RKO (cell line): ENCODE measurements at places on chromosomes 12 and 14.
A peak's percentile ranks its signal among the peaks of the same experiment; 100 is the strongest.

DNA sequence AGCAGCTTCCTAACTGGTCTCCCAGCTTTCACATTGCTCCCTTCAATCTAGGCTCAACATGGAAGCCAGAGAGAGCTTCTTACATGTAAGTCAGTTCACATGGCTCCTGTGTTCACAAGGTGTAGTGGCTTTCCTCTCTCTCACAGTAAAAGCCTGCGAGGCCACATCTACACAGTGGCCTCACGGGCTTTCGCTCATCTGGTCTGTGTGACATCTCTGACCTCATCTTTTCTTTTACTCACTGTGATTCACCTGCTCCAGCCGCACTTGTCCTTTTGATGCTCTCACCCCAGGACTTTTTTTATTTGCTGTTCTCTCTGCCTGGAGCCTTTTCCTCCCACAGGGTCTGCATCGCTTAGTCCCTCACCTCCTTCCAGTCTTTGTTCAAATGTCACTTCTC, 122.1 kb downstream of the SLC5A8 start:
- peak; percentile 36 for DNase-seq

DNA sequence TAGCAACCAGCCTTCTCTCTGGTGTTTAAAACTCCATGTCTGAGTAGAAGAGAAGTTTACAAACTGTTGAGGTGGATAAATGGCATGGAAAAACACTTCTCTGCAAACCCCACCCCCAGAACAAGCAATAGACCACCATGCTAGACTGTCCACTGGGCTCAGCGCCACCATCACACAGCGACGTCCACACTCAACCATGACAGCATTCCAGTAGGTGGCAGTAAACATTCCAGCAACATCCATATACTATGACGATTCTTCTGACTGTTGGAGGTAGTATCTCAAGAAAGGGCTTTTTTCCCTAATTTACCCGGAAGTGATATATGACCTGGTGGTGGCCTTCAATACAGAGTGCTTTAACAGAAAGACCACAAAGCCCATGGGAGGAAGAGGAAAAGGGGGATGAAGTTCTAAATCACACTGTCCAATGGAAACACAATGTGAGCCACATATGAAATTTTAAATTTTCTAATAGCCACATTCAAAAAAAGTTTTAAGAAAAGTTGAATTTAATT, 152.2 kb downstream of the SLC15A4 start:
- no peak for DNase-seq

DNA sequence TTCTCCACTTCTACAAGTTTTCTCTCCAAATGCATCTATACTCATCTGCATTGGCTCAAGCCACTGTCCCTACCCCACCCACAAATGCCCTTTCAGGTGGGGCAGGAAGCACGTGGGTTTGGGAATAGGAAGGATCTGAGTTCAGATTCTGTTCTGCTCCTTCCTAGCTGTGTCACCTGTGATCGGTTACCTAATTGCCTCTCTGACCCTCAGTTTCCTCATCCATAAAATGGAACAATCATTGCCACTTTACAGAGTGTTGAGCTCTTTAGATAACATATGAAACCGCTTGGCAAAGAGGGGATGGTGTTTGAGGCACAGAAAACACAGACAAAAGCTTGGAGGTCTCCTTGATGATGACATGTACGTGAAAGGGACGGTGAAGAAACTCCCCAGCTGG, 34.5 kb downstream of the FOXN3 start:
- DNase-seq = no peak

- DNase-seq = peak; percentile 46
Observed at GRCh38 chr12:56220611-56221231, 1.0 kb downstream of the RNF41 start.

- no peak for DNase-seq
Observed at GRCh38 chr12:49642370-49642802, 19.0 kb downstream of the PRPF40B start.

GRCh38 chr12:56157201-56158028, 744 bp upstream of the MYL6 start:
- DNase-seq = peak; percentile 94

- DNase-seq = no peak
Observed at GRCh38 chr12:84804691-84805473, 107.7 kb downstream of the SLC6A15 start.

DNA sequence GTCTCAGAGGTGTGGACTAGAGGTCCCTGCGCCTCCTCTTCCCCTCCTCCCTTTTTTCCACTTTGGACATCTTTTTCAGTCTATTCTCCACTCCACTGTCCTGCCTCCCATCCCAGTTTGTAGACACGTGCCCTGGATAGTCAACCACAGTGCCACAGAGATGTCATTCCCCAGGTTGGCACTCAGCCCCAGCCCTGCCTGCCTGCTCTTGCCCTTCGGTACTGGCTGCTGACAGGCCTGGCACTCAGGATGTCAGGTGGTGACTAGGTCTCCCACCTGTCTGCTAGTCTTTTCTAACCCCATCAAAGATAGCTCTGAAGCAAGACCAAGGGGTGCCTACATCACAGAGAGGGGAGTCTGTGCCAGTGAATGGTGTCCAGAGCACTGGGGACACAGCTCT, 15.8 kb downstream of the KRT71 start:
- DNase-seq = no peak

- no peak for DNase-seq
Observed at GRCh38 chr14:92383805-92384204, 60.8 kb downstream of the SLC24A4 start.

GRCh38 chr14:68482772-68483395, 310.0 kb downstream of the ZFP36L1 start:
- DNase-seq = no peak

DNA sequence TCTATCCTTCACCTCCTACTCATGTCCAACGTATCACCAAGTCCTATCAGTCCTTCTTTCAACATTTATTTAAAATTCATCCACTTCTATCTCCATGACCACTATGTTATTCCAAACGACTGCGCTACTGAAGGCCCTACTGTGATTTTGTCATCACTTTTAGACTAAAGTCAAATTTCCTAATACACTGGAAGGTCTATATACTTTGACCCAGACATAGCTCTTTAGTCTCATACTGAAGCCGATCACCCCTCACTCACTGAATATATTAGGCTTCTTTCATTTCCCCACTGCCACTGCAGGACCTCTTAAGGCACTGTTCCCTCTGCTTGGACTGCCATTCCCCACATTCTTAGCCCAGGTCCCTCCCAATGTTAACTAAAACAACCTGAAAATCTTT, 25.6 kb downstream of the SLC38A4 start:
- DNase-seq = no peak

DNA sequence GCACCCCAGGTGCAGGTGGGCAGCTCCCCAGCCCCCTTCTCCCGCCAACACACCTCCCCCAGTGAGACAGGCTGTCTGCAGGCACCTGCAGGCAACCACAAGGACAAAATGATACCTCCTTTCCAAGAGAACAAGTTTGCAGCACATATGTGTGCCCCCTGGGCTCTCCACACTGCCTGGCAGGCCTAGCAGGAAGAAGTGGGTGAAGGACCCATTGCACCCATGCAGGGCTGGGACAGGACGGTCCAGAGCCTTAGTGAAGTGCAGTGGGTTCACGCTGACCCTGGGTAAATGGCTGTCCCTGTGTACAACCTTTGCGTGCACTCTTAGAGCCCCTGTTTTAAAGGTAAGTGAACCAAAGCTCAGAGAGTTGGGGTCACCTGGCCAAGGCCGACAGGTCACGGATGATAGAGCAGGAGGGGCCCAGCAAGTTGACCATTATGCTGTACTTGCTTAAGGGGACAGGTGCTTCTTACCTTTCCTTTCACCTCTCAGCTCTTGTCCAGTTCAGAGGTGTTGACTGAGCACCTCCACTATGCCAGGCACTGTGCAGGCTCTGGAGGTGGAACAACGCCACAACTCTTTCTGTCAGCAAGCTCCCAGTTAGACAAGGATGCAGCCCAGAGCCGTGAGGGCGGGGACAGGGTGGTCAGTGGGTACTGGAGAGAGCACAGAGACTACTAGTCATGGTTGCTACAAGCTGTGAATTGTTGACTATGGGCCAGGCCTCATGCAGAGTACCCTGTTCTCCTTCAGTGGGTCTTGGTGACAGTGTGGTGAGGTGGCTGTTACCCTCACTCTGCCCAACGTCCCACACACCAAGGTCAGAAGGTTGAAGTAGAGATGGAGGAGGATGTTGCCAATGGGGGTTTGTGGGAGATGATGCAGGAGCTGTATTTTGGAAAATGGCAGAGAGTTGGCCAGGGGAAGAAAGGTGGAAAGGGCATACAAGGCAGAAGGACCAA, 125.9 kb downstream of the PAPOLA start:
- DNase-seq = no peak

- DNase-seq = no peak
Observed at GRCh38 chr12:121102307-121102706, 30.4 kb upstream of the P2RX7 start.

DNA sequence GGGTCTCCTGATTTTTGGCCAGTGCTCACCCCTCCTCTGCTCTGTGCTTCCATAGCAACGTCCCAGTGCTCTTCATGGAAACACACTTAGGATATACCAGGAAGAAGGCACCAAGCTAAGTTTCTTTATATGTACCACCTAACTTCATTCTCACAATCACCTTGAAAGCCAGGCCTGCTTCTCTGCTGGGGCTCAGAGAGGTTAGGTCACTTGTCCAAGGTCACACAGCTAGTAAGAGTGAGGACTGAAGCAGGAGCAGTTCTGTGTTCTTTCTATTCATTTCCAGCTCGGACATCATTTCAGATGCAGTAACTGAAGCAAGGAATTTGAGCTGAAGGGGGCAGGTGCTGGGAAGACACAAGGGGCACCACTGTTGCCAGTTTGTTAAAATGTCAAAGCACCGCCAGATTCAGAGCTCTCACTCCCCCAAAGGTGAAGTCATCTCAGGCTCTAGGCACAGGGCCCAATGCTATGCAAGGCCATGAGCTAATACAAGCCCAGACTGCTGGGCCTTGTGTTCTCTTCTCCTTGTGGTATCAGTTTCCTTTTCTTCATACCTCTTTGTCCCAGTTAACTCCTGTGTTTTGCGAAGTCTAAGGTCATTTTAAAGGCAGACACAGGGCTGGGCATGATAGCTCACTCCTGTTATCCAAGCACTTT, 19.7 kb upstream of the YY1 start:
- no peak for DNase-seq

DNA sequence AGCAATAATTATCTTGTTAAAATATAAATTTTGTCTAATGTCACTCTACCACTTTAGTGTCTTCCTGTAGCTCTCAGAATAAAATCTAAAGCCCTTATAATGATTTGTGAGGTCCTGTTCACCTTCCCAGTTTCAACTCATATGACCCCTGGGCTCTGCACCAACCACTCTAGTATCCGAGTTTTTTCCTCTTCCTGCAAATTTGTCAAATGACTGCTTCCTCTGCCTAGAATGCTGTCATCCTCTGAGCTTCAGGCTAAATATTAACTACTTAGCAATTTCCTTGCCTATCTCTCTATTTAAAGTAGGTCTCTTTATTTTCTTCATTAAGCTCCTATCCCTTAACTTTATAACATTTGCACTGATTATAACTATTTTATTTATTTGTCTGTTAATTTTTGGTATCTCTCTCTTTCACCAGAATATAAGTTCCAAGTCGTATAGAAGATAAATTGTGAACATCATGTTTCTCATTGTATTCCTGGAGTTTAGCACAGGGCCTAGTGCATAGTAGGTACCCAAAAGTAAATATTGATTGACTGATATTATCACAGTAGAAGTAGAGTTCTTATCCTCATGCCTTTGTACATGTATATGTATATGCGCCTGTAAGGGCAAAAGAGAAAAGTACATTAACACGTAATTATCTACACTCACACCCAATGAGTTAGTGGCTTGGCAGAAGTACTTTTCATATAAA, 196.0 kb downstream of the BCAT1 start:
- no peak for DNase-seq

DNA sequence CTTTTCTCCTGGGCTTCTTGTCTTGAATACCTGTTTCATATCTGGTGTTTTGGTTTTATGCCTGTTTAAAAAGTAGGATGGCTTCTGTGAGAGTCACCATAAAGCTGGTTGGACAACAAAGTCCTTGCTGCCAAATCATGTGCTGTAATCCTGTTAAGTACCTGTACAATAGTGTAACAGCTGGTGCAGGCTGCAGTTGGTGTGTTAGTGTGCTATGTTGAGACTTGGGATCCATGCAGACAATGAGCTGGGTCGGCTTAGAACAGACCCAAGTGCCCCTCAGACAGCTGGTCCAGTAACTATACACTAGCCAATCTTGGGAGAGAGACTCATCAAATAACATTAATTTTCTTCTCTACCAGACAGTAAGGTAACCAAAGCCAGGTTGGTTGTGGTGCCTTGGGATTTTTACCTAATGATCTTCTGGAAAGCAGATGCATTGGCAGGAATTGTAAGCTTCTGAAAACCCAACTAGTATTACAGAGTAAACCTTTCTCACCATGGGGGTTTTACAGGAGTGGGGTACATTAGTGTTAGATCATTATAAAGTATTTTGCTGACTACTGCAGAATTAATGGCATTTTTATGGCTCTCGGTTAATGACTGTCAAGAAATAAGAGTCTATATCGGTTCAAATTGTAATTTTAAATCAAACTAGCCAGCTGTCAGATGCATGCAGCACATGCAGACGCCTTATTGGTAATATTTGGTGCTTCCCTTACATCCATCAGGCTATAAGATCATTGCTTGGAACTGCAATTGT, 231.2 kb downstream of the PDZRN4 start:
- no peak for DNase-seq

DNA sequence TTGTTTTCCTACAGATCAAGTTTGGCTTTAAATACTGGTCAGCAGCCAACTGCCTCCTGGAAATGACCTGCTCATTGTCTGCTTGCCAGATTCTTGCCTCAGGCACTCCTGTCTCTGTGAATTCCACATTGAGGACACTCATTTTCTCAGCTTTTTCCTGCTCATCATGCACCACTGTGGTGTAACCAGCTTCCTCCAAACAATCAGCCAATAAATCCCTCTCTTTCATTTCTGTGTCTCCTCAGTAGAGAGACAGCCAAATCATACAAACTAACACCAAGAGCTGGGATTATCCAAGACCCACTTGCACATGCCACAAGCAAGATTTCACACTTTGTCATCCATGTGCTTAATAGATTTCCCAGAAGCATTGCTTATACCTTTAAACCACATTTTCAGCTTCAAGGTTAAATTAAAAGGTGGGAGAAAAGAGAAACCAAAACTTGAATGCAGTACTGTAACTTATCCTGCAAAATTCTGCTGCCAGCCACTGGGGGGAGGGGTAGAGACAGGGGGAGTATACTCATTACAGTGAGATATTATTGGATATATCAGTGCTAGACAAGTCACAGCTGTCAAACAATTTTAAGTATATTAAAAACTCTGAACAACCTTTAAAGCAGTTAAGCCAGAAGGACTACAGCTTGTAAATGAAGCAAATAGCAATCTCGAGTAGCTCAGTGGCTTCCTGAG, 105.0 kb downstream of the PPP2R5E start:
- DNase-seq = no peak

DNA sequence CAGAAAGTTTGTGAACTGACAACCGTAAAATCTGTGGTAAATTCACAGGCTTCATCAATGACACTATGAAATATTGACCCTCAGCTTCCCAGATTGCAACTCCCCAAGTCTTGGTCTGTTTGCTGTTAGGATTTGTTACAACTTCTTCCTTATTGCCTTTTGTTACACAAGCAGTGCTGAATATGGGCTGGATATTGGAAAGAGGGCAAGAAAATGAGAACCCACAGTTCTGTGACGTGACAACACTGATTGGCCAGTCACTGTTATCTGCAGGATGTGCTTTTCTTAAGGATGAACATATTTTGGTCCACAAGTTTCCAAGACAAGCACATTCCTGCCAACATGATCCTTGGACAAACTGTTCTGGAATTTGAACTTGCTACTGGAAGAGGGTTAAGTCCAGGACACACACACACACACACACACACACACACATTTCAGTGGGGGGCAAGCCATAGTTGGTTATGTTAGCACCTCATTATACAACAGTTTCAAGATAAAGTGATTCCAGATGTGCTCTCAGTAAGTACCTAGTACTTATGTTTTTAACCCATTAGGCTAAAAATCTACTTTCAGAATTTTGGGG, 16.6 kb upstream of the SLC38A2 start:
- peak; percentile 55 for DNase-seq
